NCI-H526 treated with DMSO at 0.1 percent for 48 hours (cell line): ENCODE measurements at places on chromosomes 12 and 14.

DNA sequence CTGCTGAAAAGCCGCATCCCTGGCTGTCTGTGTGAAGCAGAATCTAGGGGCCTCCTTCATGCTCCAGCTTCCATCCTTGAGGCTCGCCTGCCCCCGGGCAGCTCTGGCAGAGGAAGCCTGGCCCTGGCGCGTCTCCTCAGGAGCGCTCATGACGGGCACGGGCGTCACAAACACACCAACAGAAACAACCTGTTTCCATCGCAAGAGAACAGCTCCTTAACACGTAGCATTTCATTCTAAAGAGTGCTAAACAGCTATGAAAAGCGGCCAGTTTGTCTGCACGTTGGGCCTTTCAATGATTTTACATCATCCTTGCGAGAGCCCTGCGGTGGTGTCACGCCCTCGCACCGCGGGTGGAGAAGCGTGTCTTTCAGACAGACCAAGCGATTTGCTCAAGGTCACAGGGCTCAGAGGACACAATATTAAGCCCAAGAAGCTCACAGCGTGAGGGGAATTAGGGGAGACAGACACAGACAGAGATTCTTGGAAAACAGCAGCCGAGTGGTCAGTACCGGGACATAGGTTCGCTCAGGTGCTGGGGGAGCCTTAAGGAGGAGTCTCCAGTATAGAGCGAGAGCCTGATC lies 4.9 kb downstream of the ADGRD1 start:
- no peak for DNase-seq

GRCh38 chr12:58372298-58372697 lies 430.9 kb downstream of the ATP23 start:
- no peak for DNase-seq

GRCh38 chr12:40168868-40169267 lies 55.9 kb upstream of the LRRK2 start:
- DNase-seq, result no peak

GRCh38 chr14:99233222-99234035 lies 38.6 kb downstream of the BCL11B start:
- no peak for DNase-seq

GRCh38 chr12:87283111-87283510 lies 746.1 kb downstream of the C12orf50 start:
- no peak for DNase-seq
